CD4-positive, CD25-positive, alpha-beta regulatory T cell (primary cell): ENCODE measurements at places on chromosomes 16 and 17. TPM values are rescaled to one million over a fixed set of nuclear protein-coding genes. Genes with fewer than 3 reads are reported as not detected.

- no peak for DNase-seq
These were observed 75.2 kb downstream of the SCNN1B start for GRCh38 chr16:23377071-23377931.

Gene PERCC1
- not detected for total RNA-seq

- DNase-seq: no peak
These were observed 21.1 kb upstream of the MLKL start for GRCh38 chr16:74721716-74722115.

GRCh38 chr16:97822-98221 is 19.8 kb downstream of the MPG start:
- no peak for DNase-seq

Gene MPP2
- 1.6 TPM for total RNA-seq

DNA sequence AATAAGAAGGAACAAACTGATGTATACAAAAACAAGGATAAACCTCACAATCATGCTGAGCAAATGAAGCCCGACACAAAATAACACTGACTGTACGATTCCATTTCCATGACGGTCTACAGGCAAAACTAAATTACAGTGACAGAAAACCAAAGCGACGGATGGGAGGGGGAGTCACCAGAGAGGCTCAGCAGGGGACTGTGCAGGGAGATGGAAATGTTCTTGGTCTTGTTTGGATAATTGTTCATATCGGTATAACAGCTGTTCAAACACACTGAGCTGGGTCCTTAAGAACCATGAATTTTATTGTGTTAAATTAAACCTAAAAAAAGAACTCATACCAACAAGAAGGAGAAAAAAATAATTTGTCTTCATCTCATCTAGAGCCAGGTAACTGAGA is 97.8 kb downstream of the NXN start:
- DNase-seq: no peak

Gene TPSG1
- not detected for total RNA-seq

Gene NPIPA7
- 3.9 TPM for total RNA-seq
